Neural crest cell (in vitro differentiated cells): ENCODE measurements at places on chromosomes 6 and 20. TPM values are rescaled to one million over a fixed set of nuclear protein-coding genes. Genes with fewer than 3 reads are reported as not detected.

- no peak for DNase-seq
Measured at GRCh38 chr20:58471193-58472164, 43.7 kb downstream of the APCDD1L start.

DNA sequence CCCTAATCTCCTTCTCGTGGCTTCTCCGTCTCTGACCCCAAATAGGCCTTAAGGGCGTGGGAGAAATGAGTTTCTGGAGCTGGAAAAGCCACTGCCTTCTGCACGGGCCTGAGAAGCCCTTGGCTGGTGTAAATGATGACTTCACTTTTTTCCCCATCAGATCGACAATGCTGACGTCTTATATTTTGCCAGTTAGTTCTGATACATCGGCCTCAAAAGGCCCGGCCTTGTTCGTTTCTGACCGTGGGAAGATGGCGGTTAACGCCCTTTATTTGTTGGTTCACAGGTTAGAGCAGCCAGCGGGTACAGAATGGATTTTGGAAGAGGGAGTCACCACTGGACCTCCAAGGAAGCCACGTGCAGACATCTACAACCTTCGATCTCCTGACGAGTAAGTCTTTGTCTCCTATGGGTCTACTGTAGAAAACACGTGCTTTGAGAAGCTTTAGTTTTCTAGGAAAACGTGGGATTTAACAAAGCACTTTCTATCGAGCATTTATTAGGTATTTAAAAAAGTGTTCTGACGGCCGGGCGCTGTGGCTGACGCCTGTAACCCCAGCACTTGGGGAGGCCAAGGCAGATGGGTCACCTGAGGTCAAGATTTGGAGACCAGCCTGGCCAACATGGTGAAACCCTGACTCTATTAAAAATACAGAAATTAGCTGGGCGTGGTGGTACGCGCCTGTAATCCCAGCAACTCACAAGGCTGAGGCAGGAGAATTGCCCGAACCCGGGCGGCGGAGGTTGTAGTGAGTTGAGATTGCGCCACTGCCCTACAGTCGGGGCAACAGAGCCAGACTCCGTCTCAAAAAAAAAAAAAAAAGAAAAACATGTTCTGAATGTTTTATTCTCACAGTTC is 1.2 kb upstream of the ZNFX1 start:
- DNase-seq = no peak

GRCh38 chr20:20971810-20972209 is 134.3 kb downstream of the LINC00237 start:
- no peak for DNase-seq

GRCh38 chr20:44481719-44482416 is 6.2 kb downstream of the TTPAL start:
- no peak for DNase-seq

- DNase-seq = no peak
Measured at GRCh38 chr6:15574023-15574422, 88.8 kb downstream of the DTNBP1 start.

- no peak for DNase-seq
Measured at GRCh38 chr6:163708466-163708865, 293.9 kb downstream of the QKI start.

DNA sequence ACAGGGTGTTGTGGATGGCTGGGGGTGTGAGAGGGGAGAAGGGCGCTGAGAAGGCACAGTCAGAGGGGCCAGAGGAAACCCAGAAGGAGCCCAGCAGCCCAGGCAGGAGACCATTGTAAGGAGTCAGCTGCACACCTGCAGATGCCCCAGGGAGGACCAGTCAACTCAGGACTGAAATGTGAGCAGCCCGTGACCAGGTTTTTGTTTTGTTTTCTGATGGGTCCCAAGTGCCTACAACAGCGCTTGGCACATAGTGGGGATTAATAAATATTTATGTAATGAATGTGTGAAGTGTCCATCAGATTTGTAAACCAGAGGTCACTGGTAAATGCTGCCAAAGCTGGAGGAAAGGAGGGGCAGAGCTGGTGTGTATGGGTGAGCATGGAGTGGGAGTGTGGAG is 30.2 kb downstream of the TRAM2 start:
- no peak for DNase-seq

- no peak for DNase-seq
Measured at GRCh38 chr20:57378646-57379262, 12.4 kb upstream of the RBM38 start.

- DNase-seq = no peak
Measured at GRCh38 chr6:139240161-139241010, 51.4 kb downstream of the TXLNB start.

SLC22A2 gene
- total RNA-seq = not detected in 2 replicates

TFEB gene
- 1.1 and 1.3 TPM in 2 replicates for total RNA-seq

BTNL2 gene
- not detected in 2 replicates for total RNA-seq

SIRPB1 gene
- total RNA-seq = 0.77 and 1.5 TPM in 2 replicates
